Activated T-helper 1 cell treated with anti-CD3 and anti-CD28 coated beads, Interleukin-12 subunit alpha, Interleukin-12 subunit beta, Interleukin-2, Interleukin-4 antibody, amounts not matched to agents 30 ng/mL and 10 ng/mL and 1 ng/mL, durations not matched to agents 14 hours and 24 hours and 36 hours (primary cell): ENCODE measurements at places on chromosomes 1 and 21.

- no peak for DNase-seq
Measured at GRCh38 chr1:154499446-154499845, 2.6 kb upstream of the TDRD10 start.

GRCh38 chr1:229585338-229585737, 26.8 kb upstream of the ABCB10 start:
- no peak for DNase-seq

DNA sequence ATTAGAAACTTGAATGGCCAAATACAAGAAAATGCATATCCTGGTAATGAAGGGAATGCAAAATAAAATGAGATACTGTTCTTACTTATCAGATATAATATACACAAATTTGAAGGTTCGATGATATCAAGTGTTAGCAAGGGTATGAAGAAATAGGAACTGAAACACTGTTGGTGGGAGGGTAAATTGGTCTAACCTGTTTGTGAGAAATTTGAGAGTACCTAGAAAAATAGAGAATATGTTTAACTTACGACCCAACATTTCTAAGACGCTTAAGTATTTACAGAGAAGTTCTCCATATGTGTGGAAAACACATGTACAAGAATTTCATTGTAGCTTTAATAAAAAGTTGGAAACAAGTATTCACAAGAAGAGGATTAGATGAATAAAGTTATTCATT, 25.9 kb downstream of the ATG4C start:
- no peak for DNase-seq

GRCh38 chr1:230268371-230269170, 157.6 kb downstream of the PGBD5 start:
- DNase-seq = no peak

DNA sequence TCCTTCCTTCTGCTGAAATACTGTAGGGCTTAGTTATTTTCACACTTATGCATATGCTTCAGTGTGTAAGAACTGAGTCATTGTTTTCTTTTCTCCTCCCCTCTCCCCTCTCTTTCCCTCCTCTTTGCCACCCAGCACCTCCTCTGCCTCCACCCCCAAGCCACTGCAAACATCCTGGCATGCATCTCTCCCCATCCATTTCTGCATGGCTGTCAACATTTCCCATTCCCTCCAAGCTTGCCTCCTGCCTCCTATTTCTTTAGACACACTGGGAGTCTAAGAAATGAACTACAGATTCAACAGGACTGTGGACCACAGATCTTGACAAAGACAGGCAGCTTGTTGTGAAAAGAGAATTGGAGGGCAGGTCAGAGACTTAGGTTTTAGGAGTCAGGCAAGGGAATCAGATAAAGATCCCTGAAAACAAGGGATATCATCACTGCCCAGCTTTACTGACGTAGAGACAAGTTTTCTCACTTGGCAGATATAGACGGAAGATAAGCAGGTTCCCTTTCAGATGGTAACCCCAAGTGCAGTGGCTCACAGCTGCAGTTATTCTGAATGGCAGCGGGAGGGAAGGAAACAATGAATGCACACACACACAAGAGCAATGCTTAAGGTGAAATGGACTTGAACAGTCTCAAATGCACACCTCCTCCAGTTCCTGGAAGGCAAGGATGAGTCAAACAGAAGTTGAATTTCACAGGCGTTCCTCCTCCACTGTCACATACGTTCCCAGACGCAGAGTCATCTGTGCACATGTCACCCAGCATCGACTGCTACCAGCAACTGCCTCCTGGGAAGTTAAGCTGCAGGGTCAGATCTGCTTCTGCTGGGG, 56.1 kb downstream of the HIVEP3 start:
- peak; percentile 51 for DNase-seq
